ENCODE measurements at places on chromosomes 2 and 18.

DNA sequence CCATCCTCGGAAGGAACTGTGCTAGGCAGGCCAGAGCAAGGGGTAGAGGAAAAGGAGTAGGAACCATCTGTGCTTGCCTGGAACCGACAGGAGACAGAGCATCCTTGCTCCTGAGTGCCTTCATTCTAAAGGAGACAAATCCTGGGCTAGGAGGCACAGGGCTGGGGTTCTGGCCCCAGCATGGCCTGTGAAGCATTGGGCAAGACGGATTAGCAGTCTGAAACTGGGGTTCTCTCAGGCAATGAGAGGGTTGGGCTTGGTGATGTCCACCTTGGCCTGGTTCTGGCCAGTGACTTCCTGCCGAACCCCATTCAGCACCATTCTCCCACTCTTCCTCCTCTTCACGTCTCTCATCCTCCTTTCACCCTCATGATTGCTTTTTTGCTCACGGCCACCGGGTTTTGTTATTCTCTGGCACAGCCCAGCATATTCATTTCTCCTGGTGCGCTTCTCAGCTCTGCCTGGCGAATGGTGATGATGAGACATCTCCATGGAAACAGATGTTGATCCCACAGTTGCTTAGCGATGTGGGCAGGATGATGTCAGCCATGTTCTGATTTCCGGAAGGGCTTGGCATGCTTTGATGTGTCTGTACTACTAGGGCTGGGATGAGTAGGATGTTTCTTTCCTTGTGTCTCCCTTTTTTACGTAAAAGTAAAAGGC, 127.7 kb downstream of the CAPN13 start:
- no peak for DNase-seq

DNA sequence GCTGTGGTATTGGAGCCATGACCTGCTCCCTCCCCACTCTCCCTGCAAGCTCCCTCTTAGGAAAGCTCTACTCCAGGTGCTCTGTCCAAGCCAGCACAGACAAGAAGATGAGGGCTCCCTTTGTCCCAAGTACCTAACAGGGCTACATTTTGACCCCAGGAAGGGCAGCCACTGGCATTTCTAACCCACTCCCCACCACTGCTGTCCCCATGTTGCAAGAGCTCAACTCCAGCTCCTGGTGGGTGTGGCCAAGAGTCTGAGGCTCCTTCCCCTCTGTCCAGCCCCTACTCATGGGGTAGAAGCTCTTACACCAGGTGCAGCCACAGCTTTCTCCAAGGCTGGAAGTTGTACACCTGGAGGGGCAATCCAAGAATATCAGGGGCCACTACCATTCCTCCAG, 127.0 kb upstream of the NPAS2 start:
- no peak for DNase-seq

DNA sequence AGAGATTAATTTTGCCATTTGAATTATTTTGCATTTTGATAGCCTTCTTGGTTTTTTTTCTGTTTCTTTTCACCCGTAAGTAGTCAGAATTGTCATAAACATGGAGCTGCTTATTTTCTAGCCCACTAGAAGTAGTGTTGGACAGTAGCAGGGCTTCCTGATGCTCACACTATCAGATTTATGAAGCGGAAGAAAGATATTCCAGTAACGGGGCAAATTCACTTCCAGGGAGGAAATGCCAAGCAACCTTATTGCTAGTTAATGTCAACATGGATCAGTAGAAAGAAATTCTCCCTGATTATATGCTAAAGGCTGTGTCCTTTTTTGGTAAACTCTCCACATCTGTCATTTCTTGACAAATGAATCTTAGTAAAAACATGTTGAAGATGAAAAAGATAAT, 19.2 kb upstream of the ADAM23 start:
- no peak for DNase-seq

- no peak for DNase-seq
These were observed 133.1 kb downstream of the TTN start for GRCh38 chr2:178674122-178674521.

DNA sequence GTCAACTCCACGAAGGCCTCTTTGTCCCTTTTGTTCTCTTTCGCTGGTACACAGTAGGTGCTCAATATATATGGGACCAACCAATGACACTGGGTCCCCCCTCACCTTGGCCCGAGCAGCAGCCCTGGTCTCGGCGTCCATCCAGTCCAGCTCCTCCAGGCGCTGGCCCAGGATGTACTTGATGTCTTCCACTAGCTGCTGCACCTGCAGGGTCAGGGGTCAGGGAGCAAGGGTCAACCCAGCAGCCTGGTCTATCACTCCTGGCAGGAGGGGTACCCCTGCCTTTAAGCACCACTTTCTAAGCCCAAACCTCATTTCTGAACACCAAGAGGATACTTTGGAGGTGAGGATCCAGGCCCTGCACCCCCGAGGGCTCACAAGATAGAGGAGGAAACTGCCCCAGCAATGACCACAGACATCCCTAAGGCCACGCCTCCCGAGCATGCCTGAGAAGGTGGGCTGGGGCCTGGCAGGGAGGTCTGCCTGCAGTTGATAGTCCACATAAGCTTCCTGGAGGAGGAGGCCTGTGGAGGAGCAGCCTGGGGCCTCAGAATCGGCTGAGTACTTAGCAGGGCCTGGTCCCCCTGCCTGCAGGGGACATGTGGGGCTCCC, 4.2 kb downstream of the ECEL1 start:
- no peak for DNase-seq

DNA sequence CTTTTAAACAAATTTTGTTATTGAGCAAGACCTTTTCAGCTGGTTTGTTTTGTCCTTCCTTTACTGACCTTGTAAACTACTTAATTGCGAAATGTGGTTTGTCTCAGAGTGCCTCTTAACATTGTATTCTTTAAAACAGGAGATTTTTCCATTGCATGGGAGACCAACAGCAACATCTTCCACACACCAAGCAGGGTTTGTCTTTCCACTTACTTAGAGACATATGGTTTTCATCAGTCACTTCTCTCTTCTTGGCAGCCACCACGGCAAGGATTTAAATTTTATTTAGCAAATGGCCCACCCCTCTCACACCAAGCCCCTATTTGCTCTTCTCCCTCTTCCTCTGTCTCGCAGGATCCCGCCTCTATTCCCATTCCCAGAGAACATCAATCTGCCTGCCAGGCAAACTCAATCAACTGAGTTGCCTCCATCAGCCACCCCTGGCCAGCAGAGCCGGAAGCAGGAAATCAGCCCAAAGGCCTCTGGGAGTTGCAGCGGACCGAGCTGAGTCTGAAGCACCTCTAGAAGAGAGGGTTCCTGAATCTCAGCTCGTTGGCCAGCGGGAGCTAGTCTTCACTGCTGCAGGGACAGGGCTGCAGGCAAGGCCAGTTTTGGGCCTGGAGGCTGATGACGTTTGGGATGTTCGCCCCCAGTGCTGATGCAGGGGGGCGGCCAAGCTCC, 11.3 kb upstream of the CIB4 start:
- DNase-seq, result no peak

DNA sequence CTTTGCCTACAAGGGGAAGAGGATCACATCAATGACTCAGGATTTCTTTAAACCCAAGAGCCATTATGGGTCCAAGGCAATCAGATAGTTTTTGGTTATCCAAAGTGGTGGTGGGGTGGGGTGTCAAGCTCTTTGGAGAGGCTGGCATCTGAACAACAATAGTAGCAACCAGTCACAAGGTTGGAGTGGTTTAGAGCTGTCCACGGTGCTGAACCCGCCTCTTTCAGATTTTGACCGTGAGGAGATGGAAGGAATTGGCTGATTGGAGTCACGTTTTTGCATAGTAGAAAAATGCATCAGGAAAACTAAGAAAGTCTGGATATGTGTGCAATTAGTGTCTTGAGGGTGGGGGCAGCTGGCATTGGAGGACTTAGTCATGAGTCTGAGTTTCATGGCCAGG, 159.9 kb downstream of the LOXHD1 start:
- DNase-seq, result no peak

DNA sequence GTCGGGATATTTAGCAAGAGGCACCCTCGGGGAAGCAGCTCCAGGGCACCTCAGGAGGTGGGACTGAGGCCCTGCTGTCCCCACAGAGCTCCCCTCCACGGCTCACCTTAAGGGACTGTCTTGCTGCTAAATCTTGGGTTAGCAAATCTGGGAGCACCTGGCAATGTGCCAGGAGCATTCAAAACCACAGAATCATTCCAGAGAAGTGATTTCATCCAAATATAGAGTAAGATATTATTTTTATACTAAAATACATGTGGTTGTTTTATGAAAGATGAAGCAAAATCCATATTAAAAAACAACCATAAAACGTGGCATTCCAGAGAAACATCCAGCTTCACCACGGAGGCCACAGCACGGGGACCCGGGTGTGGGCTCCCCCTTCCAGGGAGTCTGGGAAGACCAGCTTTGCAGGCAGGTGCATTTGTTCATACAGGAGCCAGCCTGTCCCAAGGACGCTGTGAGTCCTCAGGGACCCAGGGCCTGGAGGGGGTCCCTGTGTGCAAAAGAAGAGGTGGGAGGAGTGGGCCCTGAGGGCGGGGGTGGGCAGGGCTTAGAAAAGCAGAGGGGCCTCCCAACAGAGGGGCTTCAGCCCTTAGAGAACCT, 16.3 kb downstream of the HS1BP3 start:
- DNase-seq, result peak; percentile 39
